Fibroblast of skin of left quadriceps (primary cell): ENCODE measurements at places on chromosomes 1 and 21.
A peak's percentile ranks its signal among the peaks of the same experiment; 100 is the strongest.

DNA sequence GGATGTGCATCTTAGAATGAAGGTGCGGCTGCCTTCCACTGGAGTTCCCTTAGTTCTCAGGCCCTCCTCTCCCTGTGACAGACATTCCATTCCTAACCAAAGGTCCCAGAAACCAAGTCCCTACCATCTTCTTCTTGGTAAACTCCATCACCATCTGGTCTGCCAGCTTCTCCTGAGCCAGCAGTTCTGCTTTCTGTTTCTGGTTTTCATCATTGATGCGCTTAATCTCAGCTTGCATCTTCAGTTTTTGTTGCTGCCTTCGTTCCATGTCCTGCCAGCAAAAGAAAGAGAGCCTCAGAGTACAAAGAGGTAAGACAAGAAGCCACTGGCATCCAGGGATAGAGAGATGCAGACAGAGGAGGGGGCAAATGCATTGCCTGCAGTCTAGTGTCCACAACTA, 18.0 kb upstream of the VSIG8 start:
- DNase-seq, result no peak

GRCh38 chr1:166470441-166470840, 303.6 kb upstream of the FAM78B start:
- no peak for DNase-seq

- DNase-seq, result no peak
Observed at GRCh38 chr1:65772607-65773006, 20.1 kb upstream of the PDE4B start.

GRCh38 chr1:23638786-23639241, 52.8 kb upstream of the RPL11 start:
- no peak for DNase-seq

GRCh38 chr1:115668579-115668978, 26.8 kb downstream of the VANGL1 start:
- DNase-seq, result peak; percentile 60

DNA sequence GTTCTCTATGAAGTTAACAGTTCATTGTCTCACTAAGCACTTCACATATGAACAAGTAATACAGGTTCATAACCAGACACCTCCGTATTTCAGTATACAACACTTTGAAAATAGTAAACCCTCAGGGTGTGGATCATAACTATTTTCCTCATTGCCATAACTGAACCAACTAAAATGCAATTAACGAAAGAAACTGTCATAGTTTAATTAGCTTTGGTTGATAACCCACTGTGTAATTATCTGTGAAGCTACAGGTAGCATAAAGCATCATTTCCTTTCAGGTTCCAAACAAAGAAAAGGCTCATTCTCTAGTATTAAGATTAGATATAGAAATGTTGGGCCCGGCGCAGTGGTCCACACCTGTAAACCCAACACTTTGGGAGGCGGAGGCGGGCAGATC, 58.5 kb downstream of the EIF4G3 start:
- DNase-seq, result no peak

GRCh38 chr1:171280599-171280998, 32.3 kb downstream of the FMO1 start:
- DNase-seq, result no peak

DNA sequence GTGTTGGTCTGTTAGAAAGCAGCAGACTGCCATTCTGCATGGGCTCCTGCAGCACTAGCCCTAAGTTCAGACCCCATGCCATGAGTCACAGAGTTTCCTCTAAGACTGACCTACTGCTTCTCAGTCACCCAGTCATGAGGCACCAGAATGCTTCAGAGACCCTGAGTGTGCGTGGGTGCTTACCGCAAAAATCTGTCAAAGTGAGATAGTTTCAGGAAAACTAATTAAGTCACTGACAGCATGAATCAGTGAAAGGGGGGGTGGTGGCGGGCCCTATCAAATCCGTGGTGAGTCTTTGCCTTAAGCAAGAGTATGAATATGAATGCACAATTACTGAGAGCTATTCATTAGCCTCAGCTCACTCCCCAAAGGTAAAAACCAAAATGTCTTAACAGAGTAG, 98.1 kb downstream of the KCTD3 start:
- no peak for DNase-seq

DNA sequence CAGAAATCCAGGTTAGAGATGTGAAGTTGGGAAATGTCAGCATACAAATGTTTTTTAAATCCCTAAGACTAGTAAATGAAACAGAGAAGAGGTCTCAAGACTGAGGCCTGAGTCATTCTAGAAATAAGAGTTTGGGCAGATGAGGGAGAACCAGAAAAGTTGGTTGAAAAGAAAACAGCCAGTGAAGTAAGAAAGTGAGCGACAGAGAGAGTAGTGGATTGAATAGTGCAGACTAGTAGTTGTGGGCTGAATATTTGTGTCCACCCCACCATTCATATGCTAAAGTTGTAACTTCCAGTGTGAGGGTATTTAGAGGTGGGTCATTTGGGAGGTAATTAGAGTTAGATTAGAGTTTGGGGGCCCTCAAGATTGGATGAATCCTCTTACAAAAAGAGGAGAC, 889.2 kb downstream of the TTLL7 start:
- no peak for DNase-seq

DNA sequence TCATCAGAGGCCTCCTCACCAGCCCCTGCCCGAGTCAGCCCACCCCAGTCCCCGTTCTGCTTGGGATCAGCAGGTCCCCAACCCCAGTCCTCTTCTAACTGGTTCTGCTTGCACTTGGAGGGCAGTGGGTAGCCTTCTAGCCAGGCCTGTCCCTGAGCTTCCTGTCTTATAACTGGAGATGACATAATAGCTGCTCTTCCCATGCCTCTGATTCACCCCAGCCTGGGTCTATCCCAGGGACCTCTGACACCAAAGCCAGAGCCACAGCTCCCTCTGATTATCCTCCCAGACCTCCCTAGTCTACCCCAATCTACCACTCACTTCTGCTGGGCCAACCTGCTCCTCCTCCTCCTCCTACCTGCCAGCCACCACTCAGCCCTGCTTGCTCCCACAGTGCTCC, 31.4 kb downstream of the IQGAP3 start:
- no peak for DNase-seq

- DNase-seq, result no peak
Observed at GRCh38 chr21:35968564-35968963, 91.8 kb downstream of the SETD4 start.

GRCh38 chr1:95903060-95903459, 669.0 kb downstream of the RWDD3 start:
- no peak for DNase-seq

DNA sequence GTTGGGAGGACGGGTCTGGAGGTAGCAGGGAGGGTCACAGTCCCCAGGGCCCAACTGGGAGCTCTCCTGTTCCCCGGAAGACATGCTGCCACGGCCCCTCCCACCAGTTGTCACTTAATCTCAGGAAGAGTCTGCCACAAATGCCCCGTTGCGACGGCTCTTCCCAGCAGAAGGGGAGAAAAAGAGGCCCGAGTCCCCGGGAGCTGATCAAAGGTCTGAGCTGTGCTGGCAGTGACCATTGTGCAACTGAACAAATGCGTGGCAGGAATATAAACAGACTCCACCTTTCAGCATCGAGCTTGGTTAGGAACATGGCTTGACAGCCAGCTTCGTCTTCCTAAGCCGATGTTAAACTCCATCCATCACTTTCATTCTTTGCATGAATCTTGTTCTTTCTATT, 27.8 kb upstream of the ZBTB21 start:
- DNase-seq, result no peak

GRCh38 chr21:34034369-34035014, 38.9 kb upstream of the MRPS6 start:
- DNase-seq, result no peak

GRCh38 chr1:25019337-25020172, 89.5 kb upstream of the RUNX3 start:
- no peak for DNase-seq

DNA sequence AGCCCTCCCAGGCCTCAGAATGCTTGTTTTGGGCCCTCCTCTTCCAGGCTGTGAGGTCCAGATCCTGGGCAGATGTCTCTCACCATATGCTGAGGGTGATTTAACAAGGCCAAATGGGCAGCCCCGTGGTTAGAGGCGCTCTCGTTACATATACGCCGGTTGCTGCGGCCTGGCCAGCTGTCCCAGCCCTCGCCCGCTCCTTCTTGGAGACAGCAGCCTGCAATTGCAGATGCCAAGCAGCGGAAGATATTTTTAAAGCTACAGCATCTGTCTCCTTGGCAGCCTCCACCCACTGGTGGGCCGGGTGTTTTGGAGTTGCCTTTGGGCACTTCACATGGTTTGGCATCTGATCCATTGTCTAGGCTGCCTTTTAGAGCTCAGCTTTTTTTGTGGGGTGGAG, 178.8 kb upstream of the NFIA start:
- no peak for DNase-seq

- no peak for DNase-seq
Observed at GRCh38 chr1:154616659-154617345, 8.8 kb upstream of the ADAR start.

DNA sequence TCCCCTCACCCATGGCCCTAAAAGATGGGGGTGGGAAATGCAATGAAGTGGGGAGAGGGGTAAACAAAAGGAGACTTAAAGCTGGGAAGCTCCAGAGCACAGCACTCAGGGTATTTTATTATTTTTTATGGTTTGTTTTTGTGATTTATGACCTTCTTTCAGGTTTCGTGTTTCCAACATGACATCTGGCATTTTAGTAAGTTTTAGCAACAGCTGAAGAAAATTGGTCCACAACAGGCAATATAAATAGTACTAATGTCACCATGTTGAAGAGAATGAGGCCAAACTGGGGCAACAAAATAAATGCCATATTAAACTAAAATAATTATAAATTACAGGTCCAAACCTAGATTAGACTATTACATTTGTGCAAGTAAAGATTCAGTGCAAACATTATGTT, 56.3 kb downstream of the TBX15 start:
- no peak for DNase-seq

DNA sequence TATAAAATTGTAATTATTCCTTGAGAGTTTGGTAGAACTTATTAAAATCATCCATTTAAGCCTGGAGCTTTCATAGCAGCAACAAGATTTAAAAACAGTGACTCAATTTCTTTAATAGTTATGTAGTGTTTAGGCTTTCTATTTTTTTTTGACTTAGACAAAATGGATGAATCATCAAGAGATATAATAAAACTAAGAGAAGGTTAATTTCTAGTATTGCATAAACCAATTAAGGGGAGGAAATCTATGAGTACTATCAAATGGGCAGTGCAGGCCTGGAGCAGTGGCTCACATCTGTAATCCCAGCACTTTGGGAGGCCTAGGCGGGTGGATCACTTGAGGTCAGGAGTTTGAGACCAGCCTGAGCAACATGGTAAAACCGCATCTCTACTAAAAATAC, 416.3 kb upstream of the USP24 start:
- no peak for DNase-seq

GRCh38 chr1:212930986-212931678, 19.2 kb upstream of the VASH2 start:
- DNase-seq, result no peak

- DNase-seq, result no peak
Observed at GRCh38 chr1:44650159-44650831, 24.0 kb downstream of the TMEM53 start.

DNA sequence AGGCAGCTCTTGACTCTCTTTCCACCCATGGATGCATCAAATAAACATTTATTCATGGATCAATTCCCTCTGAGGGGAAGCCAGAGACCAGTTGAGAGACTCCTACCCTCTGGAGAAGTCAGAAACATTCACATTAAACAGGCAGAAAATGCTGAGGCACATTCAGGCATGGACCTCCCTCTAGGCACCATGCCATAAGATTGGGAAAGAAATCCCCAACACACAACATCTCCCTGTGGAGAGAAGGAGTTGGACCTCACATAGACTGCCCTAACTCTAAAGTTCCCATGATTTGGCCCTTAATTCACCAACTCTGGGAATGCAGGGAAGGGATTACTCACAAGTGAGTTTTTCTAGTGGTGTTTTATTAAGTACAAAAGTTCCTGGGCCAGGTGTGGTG, 415.3 kb upstream of the C1orf87 start:
- no peak for DNase-seq

- DNase-seq, result no peak
Observed at GRCh38 chr1:248630551-248630950, 4.3 kb downstream of the OR2T11 start.

GRCh38 chr1:212284332-212284743, 872 bp upstream of the PPP2R5A start:
- DNase-seq, result no peak

- DNase-seq, result no peak
Observed at GRCh38 chr1:229340496-229340895, 2.4 kb downstream of the CCSAP start.

- DNase-seq, result no peak
Observed at GRCh38 chr1:202662081-202662480, 48.2 kb downstream of the SYT2 start.

- DNase-seq, result no peak
Observed at GRCh38 chr1:18175051-18175450, 67.5 kb downstream of the IGSF21 start.

- DNase-seq, result no peak
Observed at GRCh38 chr1:209911746-209912145, 26.3 kb upstream of the SYT14 start.

DNA sequence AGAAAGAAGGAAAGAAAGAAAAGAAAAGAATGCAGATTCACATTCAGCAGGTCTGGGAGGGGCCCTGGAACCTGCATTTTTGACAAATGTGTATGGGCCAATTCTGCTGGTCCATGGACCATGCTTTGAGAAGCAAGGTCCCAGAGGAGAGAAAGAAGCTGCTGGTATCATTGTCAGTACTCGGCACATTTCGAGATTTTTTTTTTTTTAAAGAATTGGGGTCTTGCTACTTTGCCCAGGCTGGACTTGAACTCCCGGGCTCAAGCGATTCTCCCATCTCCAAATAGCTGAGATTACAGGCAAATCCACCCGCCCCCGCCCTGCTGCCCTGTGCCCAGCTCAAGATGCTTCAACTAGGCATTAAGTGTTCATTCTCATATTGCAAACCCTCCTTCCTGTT, 13.6 kb upstream of the DISP3 start:
- no peak for DNase-seq

- DNase-seq, result no peak
Observed at GRCh38 chr21:45401916-45402900, 2.8 kb upstream of the COL18A1 start.

- DNase-seq, result no peak
Observed at GRCh38 chr1:156912310-156912709, 8.1 kb upstream of the LRRC71 start.

GRCh38 chr1:92975551-92976232, 14.4 kb upstream of the DIPK1A start:
- no peak for DNase-seq

GRCh38 chr1:28971980-28972771, 57.8 kb downstream of the EPB41 start:
- peak; percentile 81 for DNase-seq
